ENCODE measurements at places on chromosomes 2 and 18.

DNA sequence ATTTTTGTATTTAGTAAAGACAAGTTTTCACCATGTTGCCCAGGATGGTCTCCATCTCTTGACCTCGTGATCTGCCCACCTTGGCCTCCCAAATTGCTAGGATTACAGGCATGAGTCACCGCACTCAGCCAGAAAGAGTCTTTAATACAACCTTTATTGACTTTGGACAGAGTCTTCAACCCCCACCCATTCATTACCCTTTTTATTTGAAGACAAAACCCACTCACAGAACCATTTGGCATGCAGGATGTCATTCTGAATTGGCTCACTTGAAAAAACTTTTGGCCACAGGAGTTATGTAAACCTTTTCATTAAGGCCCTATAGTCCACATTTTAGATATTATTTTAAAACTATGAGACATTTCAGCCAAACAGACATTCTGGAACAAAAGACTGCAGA, 217.9 kb upstream of the RND3 start:
- DNase-seq, result no peak

GRCh38 chr2:44531289-44531688, 169.5 kb downstream of the CAMKMT start:
- no peak for DNase-seq

- DNase-seq, result no peak
Measured at GRCh38 chr2:129805899-129806298, 173.6 kb upstream of the RAB6C start.

DNA sequence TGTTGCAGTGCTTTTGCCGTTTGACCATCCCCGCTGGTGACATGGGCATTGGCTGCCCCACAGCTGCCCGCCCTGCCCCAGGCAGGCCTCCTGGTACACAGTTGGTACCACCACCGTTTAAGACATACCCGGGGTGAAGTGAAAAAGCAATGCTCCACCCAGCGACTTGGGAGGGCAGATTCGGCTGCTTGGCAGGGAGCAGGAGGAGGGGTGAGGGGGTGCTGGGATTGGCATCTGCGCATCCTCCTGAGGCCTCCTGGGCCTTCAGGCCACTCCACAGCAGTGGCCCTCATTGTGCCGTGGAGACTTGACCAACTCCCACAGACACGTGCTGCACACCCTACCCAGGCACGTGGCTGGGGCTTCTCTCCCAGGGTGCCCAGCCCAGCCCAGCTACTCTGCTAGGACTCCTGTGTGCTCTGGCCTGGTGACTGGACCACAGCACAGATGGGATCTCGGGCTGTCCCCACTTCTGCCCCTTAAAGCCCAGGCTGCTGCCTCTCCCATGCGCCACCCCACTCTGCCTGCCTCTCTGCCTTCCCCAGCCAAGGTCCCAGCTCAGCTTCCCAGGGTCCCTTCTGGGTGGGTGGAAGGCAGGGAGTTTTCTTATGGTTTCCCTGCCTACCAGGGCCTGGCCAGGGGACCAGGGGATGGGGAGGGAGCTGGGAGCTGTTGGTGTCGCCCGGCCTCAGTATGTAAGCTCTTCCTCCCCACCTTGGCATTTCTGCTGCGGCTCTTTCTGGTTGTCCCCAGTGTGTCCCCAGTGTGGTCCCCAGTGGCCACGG, 157.0 kb upstream of the HS6ST1 start:
- no peak for DNase-seq

GRCh38 chr18:39872651-39873050, 2082.4 kb upstream of the PIK3C3 start:
- no peak for DNase-seq

DNA sequence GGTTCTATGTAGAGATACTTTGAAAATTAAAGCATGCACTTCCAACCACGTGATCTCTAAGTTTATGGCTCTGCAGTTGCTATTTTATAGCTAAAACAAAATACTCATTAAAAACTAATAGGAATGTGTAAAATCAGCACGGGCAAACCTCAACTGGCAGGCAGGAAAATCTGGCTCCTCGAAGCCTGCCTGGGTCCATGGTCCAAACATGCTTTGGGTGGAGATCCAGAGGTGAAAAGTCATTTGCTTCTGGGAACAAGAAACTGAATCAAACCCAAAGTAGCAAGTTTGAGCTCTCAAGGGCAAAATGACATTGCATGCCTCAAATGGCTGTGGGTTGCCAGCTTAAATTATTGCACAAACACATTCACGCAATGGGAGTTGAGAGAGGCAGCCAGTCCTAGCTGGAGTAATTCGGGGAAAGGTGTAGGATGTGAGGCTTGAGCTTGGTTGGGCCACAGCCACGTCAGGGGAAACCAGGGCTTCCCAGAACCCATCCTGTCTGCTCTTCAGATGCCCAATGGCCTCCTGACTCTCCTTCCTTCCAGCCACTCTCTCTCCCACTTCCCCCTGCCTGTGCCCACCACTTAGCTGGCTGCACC, 75.2 kb upstream of the LCLAT1 start:
- DNase-seq, result no peak

- no peak for DNase-seq
Measured at GRCh38 chr18:67730886-67731285, 214.4 kb upstream of the DSEL start.

GRCh38 chr2:127995725-127996124, 32.1 kb downstream of the SAP130 start:
- no peak for DNase-seq

DNA sequence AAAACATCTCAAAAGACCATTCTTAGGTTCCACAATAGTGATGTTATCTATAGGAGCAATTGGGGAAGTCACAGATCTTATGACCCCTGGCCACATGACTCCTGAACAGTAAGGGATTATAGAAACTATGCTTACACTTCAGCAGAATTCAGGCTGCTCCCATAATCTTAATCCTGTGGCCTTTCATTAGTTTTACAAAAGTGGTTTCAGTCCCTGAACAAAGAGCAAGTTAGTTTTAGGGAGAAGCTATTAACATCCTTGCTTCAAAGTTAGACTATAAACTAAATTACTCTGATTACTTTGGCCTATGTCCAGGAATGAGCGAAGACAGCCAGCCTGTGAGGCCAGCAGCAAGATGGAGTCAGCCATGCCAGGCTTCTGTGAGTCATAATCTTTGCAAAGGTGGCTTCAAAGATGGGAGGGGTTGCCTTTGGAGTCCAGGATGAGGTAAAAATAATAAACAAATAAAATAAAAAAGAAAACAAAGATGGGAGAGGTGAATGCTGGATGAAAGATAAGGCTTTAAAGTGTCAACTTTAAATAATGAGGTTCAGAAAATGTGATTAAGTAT, 168.7 kb upstream of the NDUFV2 start:
- no peak for DNase-seq

DNA sequence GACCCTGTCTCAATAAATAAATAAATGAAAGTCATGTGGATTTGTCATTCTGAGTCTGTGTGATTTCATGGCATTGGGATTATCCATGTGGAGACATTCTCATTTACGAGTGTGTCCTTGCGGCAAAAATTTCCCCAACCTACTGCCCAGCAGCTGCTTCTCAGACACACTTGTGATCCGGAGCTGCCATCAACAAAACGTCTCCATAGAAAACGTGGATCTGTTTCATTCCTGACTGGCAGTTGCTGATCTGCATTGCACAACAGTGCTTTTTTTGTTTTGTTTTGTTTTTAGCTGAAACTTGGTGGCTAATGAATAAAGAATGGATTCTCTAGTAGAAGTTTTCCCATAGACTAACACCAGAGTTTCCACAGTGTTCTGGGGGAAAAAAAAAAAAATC, 74.7 kb downstream of the TGIF1 start:
- no peak for DNase-seq

- DNase-seq, result no peak
Measured at GRCh38 chr18:79706006-79706405, 26.4 kb downstream of the CTDP1 start.

- no peak for DNase-seq
Measured at GRCh38 chr2:3913166-3913565, 209.8 kb downstream of the DCDC2C start.

- no peak for DNase-seq
Measured at GRCh38 chr2:113183703-113184102, 9.9 kb downstream of the PSD4 start.

- DNase-seq, result no peak
Measured at GRCh38 chr2:59726228-59727120, 827.0 kb downstream of the BCL11A start.

- no peak for DNase-seq
Measured at GRCh38 chr2:65231892-65232477, 4.4 kb downstream of the ACTR2 start.

- DNase-seq, result no peak
Measured at GRCh38 chr2:145751155-145751554, 1231.2 kb upstream of the ZEB2 start.

GRCh38 chr2:222362336-222362735, 62.0 kb upstream of the SGPP2 start:
- no peak for DNase-seq
